ENCODE measurements at places on chromosomes 7 and 10. TPM values are rescaled to one million over a fixed set of nuclear protein-coding genes. Genes with fewer than 3 reads are reported as not detected.

CRPPA gene
- total RNA-seq: 8.6 TPM

HOXA1 gene
- 0.37 TPM for total RNA-seq

SMO gene
- 19.3 TPM for total RNA-seq

MUC3A gene
- total RNA-seq: 1.6 TPM

AKAP9 gene
- 203 TPM for total RNA-seq

GIMAP4 gene
- total RNA-seq: 66.2 TPM

TMEM213 gene
- total RNA-seq: not detected

PON1 gene
- total RNA-seq: 0.20 TPM

NPFFR1 gene
- total RNA-seq: 2.2 TPM

PIK3CG gene
- total RNA-seq: 10.1 TPM

FANK1 gene
- 18.4 TPM for total RNA-seq

LIPF gene
- not detected for total RNA-seq

ATP5F1C gene
- total RNA-seq: 175 TPM

TMEM130 gene
- 1.5 TPM for total RNA-seq

CLRN3 gene
- total RNA-seq: not detected

LRRN3 gene
- total RNA-seq: 13.7 TPM

CDK14 gene
- 32.0 TPM for total RNA-seq

SAP25 gene
- total RNA-seq: 1.9 TPM

MKX gene
- total RNA-seq: 3.5 TPM

UPK3B gene
- total RNA-seq: 12.4 TPM

WEE2 gene
- total RNA-seq: not detected

ADAMTS14 gene
- 3.9 TPM for total RNA-seq

SLC26A5 gene
- 1.1 TPM for total RNA-seq

ARPC1A gene
- total RNA-seq: 71.3 TPM

GJD4 gene
- total RNA-seq: not detected

CNNM1 gene
- 0.52 TPM for total RNA-seq

TRIL gene
- total RNA-seq: 2.9 TPM
